ENCODE measurements at places on chromosomes 3 and 15.
A peak's percentile ranks its signal among the peaks of the same experiment; 100 is the strongest.

- no peak for DNase-seq
Measured at GRCh38 chr15:81197255-81197630, 564 bp downstream of the IL16 start.

GRCh38 chr3:177197727-177198460 lies 612 bp upstream of the TBL1XR1 start:
- peak; percentile 80 for DNase-seq

DNA sequence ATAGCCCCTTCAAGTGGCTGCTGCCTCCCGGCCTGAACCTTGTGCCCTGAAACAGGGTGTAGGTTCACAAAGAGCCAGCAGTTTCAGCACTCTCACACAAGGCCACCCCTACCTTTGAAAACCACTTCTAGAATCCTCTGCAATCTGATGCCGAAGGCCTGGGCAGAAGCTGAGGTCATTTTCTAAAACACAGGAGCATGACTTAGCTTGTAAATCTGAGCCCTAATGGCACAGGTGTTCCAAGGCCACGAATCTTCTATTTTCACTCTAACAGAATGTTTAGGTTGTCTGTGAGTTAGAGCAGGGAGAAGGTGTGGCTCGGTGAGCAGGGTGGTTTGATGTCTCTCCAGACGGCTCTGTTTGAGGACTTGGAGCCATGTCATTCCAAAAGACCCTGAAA lies 62.3 kb downstream of the SYNM start:
- DNase-seq, result no peak

DNA sequence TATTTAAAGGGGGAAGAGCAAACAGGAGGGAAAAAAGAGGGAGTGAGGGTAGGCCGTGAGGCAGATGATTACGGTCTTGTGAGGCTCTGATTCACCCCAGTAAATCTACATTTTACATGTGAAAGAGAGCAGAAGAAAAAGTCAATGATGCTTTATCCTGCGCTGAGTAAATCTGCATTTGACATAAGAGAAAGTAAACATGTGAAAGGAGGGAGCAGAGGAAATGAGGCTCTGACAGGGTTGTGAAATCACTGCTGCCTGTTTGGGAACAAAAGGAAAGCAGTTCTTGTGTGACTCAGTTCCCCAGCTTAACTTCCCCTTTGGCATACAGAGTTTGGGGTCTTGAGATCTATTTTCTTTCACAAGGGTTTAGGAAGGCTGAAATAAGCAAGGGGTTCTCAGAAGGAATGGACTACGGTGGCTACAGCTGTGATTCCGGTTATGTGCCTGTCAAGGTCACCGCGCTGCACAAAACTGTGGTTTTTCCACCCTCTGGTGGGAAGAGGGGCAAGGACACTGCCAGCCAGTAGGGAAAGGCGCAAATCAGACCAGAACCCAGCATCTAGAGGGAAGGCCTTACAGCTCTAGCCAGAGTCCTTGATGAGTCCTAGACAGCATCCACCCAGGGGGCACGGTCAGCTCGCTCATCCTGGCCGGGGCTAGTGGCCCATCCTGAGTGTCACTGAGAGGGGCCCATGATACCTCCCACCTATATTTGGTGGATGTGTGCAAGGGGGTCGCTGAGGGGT lies 18.9 kb upstream of the HCN4 start:
- peak; percentile 16 for DNase-seq

GRCh38 chr15:95912280-95912625 lies 418.2 kb upstream of the NR2F2 start:
- no peak for DNase-seq

All from urothelium cell line (cell line).